ENCODE measurements at places on chromosomes 6 and 20. TPM values are rescaled to one million over a fixed set of nuclear protein-coding genes. Genes with fewer than 3 reads are reported as not detected.
A peak's percentile ranks its signal among the peaks of the same experiment; 100 is the strongest.

Gene RSPO3
- not detected for total RNA-seq

Gene MTHFD1L
- 118 TPM for total RNA-seq

Gene BANF2
- not detected for total RNA-seq

DNA sequence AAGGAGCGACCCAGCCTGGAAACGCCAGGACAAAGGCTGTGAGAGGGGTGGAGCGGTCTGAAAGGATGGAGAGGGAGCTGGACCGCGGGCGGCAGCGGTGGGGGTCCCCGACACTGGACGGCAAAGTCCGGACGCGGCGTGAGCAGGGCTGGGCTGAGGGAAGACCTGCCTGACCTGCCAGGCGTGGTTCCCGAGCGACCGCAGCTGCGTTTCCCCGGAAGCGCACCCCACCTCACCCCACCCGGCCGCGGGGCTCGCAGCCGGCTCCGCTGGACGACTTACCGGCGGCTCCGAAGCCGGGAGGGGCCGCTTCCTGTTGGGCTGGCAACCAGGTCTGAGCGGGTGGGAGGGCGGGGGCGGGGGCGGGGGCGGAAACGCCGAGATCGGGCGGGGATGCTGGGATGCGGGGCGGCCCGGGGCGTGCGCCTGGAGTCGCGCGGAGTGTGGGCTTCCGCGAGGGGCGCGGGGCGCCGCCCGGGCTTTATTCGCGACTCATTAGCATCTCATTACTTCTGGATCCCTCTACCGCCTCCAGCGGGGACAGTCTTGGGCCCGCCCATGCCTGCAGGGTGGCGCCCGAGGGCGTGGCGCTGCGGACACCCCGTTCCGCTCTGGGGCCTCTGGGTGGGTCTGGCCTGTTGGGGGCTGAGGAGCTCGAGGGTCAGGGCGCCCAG is at the start of gene MICAL1:
MICAL1 (minus strand) TSS at position 336 of the 674 bp plus-strand sequence. CDS start 1,576 bp downstream, outside the sequence.
- DNase-seq = peak; percentile 87

- no peak for DNase-seq
These were observed 623.8 kb downstream of the TENT5A start for GRCh38 chr6:81128671-81129070.

DNA sequence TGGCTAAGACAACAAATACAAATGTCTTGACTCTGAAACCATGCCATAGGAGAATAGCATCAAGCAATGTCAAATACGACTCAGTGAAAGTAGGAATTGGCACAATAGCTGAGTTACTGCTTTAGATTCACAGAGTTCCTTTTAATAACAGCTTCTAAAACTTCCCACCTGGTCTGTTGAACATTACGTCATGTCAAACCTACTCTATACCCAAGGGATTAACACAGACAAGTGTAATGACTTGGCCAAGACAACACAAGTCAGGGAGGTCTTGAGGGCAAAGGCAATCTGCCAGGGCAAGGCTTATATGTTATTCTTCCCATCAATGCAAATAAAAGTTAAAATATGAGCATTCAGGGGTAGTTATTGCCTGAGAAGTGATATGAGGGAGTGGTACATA is 265.1 kb upstream of the PRDM1 start:
- no peak for DNase-seq

Measured in K562 (cell line).